ENCODE measurements at places on chromosomes 5 and 9. TPM values are rescaled to one million over a fixed set of nuclear protein-coding genes. Genes with fewer than 3 reads are reported as not detected.

DNA sequence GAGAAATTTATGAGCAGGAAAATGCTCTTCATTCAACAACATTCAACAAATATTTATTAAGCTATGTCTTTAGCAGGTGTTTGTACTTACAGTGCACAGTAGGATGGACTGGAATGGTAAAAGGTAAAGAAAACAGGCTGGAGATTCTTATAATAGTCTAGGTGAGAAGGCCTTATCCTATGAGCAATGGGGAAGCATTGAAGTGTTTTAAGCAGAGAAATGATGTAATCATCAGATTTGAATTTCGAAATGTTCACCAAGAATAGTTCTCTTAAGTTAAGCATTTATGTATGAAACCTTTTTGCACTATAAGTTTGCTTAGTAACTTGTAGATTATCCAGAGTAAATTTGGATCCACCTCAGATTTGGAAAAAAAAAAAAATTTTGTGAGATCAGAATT, 209.3 kb downstream of the NR3C1 start:
- DNase-seq: no peak
- no peak overlapping the region for H3K4me3 ChIP-seq
- no peak overlapping the region for H3K27ac ChIP-seq
- H3K36me3 ChIP-seq: no peaks in the 10 kb centered on the region
- H3K4me1 ChIP-seq: no peaks in the 10 kb centered on the region

GRCh38 chr5:32254881-32255539, 57.7 kb downstream of the MTMR12 start:
- H3K4me1 ChIP-seq: no peaks in the 10 kb centered on the region
- H3K27me3 ChIP-seq: no peaks in the 10 kb centered on the region
- no peak overlapping the region for H3K27ac ChIP-seq
- peaks cover 5% of the 10 kb centered on the region for H3K36me3 ChIP-seq
- DNase-seq: no peak

DNA sequence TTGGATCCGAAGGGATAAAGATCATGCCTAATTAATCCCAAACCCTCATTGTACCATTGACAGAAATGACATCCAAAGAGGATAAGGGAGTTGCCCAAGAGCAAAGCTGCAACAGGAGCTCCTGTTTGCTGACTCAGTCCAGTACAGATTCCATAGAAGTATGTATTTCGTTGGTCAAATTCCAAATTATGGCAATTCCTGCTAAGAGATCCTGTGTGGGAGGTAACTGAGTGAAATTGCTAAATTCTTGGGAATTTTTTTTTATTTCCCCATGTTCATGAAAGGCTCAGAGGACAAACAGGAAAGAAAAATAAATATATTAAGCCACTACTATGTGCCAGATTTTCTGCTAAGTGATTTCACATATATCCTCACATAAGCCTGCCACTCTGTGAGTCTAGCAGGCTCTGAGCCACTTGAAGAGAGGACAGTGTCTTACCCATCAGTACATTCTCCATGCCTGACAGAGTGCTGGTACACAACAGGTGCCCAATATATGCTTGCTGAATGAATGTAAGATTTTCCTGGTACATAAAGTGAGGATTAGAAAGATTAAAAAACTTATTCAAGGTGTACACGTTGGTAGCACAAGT, 132.7 kb downstream of the GLIS3 start:
- no peak overlapping the region for H3K27ac ChIP-seq
- DNase-seq: no peak
- no peaks in the 10 kb centered on the region for H3K4me1 ChIP-seq

DNA sequence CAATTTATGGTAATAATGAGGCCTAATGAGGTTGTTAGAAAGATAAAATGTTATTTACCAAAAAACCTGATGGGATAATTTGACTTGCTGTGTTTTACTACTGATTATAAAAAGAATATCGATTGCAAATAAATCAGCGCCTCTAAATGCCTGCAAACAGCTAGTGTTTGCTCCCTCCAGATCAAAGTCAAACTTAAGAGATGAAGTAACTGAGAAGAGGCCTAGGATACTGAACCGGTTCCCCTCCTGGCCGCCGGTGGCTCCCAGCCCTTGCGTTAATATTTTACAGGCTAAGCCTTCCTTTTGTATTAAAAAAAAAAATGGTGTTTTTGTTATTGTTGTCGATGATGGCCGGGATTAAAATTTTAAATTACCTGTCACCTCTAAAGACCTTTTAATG, 2.6 kb downstream of the IRX1 start:
- H3K4me3 ChIP-seq: no peak overlapping the region
- H3K27ac ChIP-seq: no peak overlapping the region
- H3K27me3 ChIP-seq: no peaks in the 10 kb centered on the region
- H3K4me1 ChIP-seq: no peaks in the 10 kb centered on the region

DNA sequence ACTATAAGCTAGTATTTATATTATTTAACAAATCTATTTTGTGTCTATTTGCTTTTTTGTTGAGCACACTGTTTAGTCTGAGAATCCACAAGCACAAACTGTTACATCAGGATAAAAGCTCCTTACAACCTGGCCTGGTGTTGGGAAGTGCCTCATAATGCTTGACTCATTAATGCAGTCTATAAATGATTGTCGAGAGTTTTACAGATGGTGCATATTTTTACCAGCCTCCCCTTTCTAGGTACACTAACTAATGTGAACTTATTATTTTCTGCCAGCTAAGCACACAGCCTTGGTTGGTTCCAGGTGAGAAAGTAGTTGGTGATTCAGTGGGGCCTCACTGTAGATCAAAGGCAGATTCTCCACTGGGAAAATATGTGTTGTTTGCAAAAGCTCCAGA, 151.0 kb upstream of the ADAMTS16 start:
- no peak overlapping the region for H3K4me3 ChIP-seq
- no peaks in the 10 kb centered on the region for H3K4me1 ChIP-seq
- no peak overlapping the region for H3K27ac ChIP-seq
- H3K36me3 ChIP-seq: no peaks in the 10 kb centered on the region

- H3K36me3 ChIP-seq: no peaks in the 10 kb centered on the region
- no peaks in the 10 kb centered on the region for H3K4me1 ChIP-seq
- no peak for DNase-seq
- no peaks in the 10 kb centered on the region for H3K27me3 ChIP-seq
Measured at GRCh38 chr5:89293810-89294209, 410.8 kb upstream of the MEF2C start.

DNA sequence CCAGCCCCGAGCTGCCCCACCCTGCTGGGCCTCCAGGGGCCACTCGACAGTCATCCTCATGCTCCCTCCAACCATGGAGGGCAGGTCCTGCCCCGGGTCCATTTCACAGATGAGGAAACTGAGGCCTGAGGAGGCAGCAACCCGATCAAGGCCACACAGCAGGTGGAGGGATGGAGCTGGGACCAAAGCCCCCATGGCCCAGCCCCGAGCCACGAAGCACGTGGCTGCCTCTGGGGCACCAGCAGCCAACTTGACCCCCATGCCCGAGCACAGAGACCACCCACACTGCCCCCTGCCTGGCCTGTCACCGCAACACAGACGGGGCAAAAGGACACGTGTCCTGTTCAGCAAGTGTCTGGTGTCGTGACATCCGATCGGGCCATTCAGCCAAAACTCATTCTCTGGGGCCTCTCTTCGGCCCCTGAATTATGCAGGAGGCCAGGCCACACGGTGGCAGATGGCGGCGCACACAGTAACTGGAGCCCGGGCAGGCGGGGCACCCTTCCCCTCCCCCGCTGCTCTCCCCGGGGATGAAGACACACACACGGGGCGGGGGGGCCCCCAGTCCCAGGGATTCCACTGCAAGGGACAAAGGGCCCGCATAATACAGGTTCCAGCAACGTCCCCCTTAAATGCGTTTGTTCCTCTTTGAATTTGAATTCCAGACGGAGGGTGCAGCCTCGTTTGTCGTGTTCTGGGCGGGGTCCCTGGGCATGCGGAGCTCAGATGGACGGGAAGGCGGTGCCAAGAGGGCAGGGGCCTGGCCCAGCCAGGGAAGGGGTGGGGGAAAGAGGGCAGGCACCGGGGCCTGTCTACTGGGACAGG, 29.4 kb upstream of the TMEM250 start:
- H3K4me1 ChIP-seq: no peaks in the 10 kb centered on the region
- no peaks in the 10 kb centered on the region for H3K36me3 ChIP-seq
- no peak overlapping the region for H3K27ac ChIP-seq
- H3K4me3 ChIP-seq: no peak overlapping the region

DNA sequence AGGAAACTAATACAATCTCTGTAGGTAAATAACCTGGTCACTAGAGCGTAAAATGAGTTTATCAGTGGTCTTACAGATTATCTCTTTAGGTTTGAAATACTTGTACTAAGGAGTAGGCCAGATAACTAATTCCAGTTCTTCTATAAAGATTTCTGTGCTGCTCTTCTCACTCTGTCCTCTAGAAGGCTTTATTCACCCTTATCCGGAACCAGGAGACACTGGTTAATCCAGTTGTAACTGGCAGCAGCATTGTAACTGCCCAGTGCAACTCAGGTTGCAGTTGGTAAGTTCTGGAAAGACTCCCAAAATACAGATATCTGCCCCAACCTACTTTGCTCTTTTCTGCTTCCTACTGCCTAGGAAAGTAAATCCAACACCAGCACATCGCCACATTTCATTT, 19.8 kb downstream of the C5orf22 start:
- H3K36me3 ChIP-seq: no peaks in the 10 kb centered on the region
- H3K4me3 ChIP-seq: no peak overlapping the region
- H3K27me3 ChIP-seq: no peaks in the 10 kb centered on the region
- H3K4me1 ChIP-seq: no peaks in the 10 kb centered on the region
- no peak overlapping the region for H3K27ac ChIP-seq

GRCh38 chr5:50958852-50959457, 292.5 kb downstream of the PARP8 start:
- no peak for DNase-seq
- no peaks in the 10 kb centered on the region for H3K36me3 ChIP-seq
- no peak overlapping the region for H3K27ac ChIP-seq
- H3K27me3 ChIP-seq: no peaks in the 10 kb centered on the region

- H3K4me3 ChIP-seq: no peak overlapping the region
- no peak for DNase-seq
- no peaks in the 10 kb centered on the region for H3K36me3 ChIP-seq
- no peaks in the 10 kb centered on the region for H3K4me1 ChIP-seq
- no peaks in the 10 kb centered on the region for H3K27me3 ChIP-seq
- H3K27ac ChIP-seq: no peak overlapping the region
Measured at GRCh38 chr5:83036991-83037575, 40.1 kb downstream of the TMEM167A start.

DNA sequence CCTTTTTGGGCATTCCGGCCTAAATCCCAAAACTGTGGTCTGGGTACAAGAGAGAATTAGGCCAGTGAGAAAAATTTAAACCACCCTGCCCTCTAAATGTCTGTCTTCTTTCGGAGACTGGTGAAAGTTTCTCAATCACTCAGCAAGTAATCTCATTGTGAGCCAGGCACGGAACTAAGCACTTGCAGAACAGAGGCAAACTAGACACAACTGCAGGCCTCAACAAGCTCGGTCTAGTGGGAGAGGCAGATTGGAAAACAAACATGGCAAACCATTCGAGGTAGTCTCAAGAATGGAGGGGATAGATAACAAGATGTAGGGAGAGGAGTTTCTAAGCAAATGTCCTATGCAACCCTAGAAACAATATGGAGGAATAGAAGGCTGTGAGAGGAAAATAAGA, 8.9 kb upstream of the C5orf58 start:
- H3K36me3 ChIP-seq: no peaks in the 10 kb centered on the region
- DNase-seq: no peak
- no peaks in the 10 kb centered on the region for H3K27me3 ChIP-seq

DNA sequence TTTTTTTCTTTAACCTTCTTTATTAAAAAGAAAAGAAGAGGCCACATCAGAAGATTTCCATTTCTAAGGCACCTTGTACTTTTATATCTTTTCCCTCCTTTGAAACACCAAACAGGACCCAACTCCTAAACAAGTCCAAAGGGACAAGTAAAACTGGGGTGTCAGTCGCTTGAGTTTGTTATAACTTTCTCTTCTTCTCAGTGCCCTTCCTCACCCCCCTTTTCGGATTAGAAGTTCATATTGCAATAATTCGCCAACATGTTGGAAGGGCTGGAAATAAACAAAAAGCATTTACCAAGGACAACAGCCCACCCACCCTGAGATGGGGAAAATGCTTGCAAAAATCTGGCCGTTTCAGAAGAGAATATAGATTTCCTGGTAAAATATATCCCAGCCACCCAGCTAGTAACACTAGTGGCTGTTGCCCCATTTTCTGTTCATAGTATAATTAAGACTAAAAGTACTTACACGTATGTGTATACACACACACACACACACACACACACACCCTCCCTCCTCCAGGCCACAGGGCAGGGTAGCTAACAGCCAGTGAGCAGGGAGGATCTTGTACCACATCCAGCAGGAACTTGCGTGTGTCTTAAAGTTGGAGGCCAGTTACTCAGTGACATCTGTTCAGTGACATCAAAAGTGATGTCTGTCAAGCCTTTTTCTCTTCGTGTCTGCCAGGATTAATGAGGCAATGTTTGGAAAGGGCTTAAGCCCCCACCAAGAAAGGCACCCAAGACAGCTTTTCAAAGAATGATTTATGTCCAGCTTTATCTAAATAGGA, 149.1 kb upstream of the KLF4 start:
- no peak for DNase-seq
- H3K4me1 ChIP-seq: no peaks in the 10 kb centered on the region
- no peak overlapping the region for H3K27ac ChIP-seq
- H3K27me3 ChIP-seq: no peaks in the 10 kb centered on the region
- no peaks in the 10 kb centered on the region for H3K36me3 ChIP-seq

DNA sequence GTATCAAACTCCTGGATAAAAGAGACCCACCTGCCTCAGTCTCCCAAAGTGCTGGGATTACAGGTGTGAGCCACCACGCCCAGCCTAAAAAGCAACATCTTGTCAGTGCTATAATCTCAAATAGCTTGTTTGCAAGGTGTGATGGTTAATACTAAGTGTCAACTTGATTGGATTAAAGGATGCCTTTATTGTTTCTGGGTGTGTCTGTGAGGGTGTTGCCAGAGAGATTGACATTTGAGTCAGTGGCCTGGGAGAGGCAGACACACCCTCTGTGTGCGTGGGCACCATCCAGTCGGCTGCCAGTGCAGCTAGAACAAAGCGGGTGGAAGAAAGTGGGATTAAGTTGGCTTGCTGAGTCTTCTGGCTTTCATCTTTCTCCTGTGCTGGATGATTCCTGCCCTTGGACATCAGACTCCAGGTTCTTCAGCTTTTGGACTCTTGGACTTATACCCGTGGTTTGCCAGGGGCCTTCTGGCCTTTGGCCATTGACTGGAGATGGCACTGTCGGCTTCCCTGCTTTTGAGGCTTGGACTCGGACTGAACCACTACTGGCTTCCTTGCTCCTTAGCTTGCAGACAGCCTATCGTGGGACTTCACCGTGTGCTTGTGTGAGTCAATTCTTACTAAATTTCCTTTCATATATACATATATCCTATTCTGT, 28.1 kb downstream of the TARS1 start:
- DNase-seq: no peak
- H3K4me3 ChIP-seq: no peak overlapping the region
- no peaks in the 10 kb centered on the region for H3K36me3 ChIP-seq
- no peaks in the 10 kb centered on the region for H3K4me1 ChIP-seq
- H3K27ac ChIP-seq: no peak overlapping the region

Gene FBP1
- total RNA-seq: 26.1 TPM

Gene CTSV
- not detected for total RNA-seq

Gene ARHGEF28
- not detected for total RNA-seq

Gene PSAT1
- total RNA-seq: 2.5 TPM

Gene SAXO1
- total RNA-seq: not detected

Gene STPG3
- total RNA-seq: not detected

Gene ROR2
- 0.48 TPM for total RNA-seq

Gene OBP2B
- not detected for total RNA-seq

Data from naive thymus-derived CD4-positive, alpha-beta T cell (primary cell).